ENCODE measurements at places on chromosomes 16 and 17.
A peak's percentile ranks its signal among the peaks of the same experiment; 100 is the strongest.

DNA sequence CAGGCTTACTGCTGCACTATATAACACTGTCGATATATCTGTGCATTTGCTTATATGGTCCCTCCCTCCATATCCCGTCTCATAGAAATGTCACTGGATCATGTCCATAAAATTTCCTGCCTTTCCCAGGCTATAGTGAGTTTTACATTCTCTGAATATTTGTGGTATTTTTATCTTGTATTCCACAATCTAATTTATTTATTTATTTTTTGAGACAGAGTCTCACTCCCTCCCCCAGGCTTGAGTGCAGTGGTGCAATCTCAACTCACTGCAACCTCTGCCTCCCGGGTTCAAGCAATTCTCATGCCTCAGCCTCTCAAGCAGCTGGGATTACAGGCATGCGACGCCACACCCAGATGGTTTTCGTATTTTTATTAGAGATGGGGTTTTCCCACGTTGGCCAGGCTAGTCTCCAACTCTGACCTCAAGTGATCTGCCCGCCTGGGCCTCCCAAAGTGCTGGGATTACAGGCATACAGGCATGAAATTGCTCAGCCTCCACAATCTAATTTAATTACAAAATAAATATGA is 12.9 kb downstream of the TRIM37 start:
- DNase-seq, result peak; percentile 53

GRCh38 chr17:5794881-5795506 is 210.7 kb upstream of the NLRP1 start:
- DNase-seq, result no peak

- DNase-seq, result no peak
Observed at GRCh38 chr17:28475151-28475900, 1.9 kb downstream of the SLC13A2 start.

GRCh38 chr16:30378236-30379157 is 3.9 kb downstream of the SEPTIN1 start:
- peak; percentile 99 for DNase-seq

DNA sequence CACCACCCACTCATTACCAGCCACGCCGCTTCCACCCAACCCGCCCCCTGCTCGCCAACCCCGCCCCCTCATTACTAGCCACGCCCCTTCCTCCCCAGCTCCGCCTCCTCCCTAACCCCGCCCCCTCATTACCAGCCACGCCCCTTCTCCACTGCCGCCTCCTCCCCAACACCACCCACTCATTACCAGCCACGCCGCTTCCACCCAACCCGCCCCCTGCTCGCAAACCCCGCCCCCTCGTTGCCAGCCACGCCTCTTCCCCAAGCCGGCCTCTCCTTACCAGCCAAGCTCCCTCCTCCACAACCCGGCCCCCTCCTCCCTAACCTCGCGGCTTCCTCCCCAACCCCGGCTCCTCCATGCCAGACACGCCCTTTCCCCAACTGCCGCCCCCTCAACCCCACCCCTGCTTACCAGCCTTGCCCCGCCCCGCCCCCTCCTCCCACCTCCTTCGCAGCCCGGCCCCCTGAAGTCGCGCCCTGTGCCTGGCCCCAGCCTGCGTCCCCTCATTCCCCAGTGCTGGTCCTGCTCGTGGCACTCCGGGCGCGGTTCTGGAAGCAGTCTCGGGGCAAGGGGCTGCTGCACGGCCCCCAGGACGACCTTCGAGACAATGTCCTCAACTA is 7.3 kb downstream of the SLC22A31 start:
- DNase-seq, result peak; percentile 75

Data from ovary (tissue), 10 donors.